ENCODE measurements at places on chromosomes 5 and 9.

- DNase-seq: no peak
These were observed 264.3 kb upstream of the KCNN2 start for GRCh38 chr5:114097570-114097969.

DNA sequence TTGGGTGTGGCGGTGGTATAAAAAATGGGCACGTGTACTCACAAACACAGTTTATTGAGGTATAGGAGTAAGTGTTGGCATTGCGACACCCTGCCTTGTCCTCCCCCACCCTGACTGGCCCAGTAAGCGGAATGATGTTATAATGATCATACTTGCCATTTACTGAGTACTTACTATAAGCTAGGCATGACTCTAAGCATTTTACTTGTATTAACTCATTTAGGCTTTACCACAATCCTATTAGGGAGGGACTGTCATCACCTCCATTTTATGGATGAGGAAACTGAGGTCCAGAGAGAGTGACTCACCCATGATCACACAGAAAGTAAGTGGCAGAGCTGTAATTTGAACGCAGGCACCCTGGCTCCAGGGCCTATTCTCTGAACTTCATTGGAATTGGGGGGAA, 2.3 kb downstream of the SMIM3 start:
- DNase-seq: no peak

DNA sequence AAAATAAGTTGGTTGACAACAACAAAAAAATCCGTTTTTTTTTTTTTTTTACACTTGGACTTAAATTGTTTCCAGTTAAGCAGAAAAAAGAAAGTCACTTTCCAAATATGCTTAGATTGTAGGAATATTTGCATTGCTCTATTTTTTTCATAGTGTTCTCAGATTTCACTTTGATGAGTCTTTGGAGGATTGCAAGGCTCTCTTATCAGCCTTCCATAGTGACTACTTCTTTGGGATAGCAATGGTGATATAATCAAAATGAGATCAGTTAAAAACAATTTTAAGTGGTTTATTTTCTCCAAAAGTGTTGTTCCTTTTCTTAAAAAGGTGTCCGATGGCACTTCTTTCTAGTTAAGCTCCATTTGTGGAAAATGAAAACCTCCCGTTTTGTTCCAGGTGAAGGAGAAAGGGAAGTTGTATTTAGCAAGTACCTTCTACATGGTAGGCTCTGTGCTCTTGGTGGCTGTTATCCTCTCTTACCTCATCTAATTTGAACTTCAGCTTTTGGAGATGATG, 3.9 kb downstream of the RASGRF2 start:
- DNase-seq: no peak

DNA sequence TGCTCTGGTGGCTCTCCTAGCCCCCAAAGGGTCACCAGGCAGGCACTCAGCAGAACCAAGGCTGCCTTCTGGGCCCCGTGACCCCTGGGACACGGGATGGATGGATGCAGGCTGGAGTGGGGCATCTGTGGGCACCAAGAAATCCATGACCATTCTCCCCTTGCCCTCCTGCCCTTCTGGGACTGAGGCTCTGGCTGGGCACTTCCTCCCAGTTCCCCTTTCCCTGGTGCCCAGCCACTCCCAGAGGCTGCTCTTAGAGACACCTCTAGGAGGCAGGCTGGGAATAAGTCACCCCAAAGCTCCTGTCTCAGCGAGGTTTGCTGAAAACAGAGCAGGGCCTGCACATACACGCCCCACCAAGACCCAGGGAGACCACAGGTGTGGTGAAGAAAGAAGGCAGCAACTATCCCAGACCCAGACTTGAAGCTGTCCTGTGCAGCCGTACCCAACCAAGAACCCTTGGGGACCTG, 943 bp downstream of the STING1 start:
- DNase-seq: no peak

DNA sequence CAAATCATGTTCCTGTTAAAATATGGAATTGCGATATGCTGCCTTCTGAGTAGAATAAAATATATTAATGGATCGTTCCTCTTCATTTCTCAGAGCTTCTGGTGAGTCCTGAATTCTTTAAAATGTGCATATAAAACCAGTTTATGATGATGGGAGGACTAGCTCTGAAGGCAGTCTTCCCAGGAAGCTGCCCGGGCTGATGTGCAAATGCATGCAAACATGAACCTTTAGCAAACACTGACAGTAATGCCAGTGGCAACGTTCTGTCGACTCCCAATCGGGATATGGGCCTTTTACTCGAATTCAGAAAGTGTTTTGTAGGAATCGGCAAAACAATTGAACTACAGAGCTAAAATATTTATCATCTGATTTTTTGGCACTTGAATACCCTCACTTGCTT, 93.6 kb downstream of the TLE4 start:
- no peak for DNase-seq

GRCh38 chr5:179417016-179417415, 71.8 kb upstream of the ADAMTS2 start:
- DNase-seq: no peak

- DNase-seq: no peak
These were observed 17.7 kb upstream of the ANGPTL2 start for GRCh38 chr9:127140181-127140580.

GRCh38 chr9:94837404-94837803, 110.9 kb downstream of the AOPEP start:
- no peak for DNase-seq

- no peak for DNase-seq
These were observed 19.2 kb downstream of the TNPO1 start for GRCh38 chr5:72835633-72836032.

DNA sequence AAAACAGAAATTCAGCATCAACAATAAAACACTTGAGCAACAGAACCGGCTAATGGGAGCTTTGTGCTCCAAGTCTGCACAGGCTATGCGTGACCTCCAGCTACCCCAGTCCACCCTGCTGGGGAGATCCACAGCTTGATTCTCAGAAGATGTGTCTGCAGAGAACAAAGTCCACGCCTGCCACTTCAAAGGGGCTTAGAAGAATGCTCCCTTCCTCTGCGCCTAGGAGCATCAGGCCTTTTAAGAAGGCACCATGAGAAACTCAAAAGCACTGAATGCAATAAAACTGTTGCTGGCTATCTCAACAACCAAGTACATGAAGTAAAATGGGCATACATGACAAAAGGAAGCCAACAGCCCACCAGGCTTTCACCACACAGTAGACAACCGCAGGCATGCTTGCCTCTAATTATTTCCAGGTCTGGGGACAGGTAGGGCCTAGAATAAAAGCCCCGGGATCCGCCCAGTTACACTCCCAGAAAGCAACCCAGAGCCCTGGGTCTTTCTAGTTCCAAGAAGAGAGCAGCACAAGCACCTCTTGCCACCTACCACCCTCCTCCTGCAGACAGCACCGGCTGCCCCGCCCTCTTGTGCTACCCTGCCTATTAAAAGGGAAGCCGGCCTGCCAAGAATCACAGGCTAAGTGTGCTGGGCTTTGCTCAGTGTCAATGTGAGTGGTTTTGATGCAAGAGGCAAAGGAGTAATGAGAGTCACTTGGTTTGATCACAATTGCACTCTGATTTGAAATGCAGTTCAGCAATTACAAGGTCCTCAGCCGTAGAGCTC, 123.2 kb downstream of the SPOCK1 start:
- DNase-seq: no peak

DNA sequence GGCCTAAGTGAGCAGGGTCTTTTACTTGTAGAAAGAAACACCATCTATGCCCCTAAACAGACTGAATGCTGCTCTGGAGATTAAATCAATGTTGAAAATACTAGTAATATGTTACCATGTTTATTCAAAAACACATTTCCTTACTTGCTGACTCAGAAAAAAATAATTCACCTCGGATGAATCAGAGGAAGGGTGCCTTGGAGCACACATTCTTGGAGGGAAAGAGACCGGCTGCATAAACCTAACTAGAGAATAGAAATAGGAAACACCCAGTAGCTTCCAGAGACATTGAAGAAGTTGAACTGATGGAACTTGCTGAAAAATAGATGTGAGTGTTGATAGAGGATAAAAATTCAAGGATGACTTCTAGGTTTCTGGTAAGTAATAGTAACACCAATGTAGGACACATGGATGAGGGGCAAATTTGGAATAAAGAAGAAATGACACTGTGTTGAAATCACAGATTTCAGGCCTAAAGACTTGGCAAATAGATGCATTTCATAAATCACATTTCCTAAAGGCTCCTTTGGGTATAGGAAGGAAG, 76.9 kb upstream of the MINAR2 start:
- no peak for DNase-seq

GRCh38 chr9:89391585-89391984, 73.3 kb downstream of the SECISBP2 start:
- DNase-seq: no peak

DNA sequence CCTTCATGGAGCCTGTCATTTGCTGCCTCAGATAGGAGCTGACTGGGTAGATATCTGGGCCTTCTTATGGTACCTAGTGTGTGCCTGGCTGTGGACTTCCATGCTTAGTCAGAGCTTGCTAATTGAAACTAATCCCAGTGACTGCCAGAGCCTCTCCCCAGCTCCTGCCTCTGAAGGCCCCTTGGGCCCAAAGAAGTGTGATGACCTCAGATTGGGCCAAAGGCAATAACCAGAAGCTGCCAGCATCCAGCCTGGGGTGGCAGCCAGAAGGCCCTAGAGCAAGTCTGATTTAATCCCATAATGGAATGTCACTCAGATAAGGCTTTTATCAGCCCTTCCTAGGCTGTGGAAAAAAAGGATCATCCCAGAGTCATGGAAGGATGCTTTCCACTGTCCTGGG, 17.1 kb upstream of the CDC23 start:
- no peak for DNase-seq

- no peak for DNase-seq
These were observed 200.8 kb upstream of the ST8SIA4 start for GRCh38 chr5:101103874-101104273.

DNA sequence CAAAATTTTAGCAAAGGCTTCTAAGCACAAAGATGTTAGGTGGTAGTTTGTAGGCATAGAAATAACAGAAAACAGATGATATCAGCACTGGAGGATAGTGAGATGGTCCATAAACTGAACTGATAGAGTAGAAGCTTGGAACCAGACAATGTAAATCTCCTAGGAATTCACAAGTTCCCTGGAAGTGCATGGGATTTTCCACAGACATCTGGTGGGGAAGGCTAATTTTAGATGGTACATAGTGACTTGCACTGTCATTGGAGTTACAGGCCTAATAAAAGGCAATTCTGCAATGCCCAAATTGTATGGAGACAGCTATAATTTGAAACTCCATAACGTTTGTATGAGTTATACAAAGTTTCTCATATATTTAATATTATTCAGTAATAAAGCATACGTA, 653.0 kb upstream of the MEF2C start:
- no peak for DNase-seq

GRCh38 chr9:6656614-6657300, 11.2 kb upstream of the GLDC start:
- DNase-seq: no peak

GRCh38 chr5:58341476-58341875, 118.4 kb downstream of the PLK2 start:
- no peak for DNase-seq

DNA sequence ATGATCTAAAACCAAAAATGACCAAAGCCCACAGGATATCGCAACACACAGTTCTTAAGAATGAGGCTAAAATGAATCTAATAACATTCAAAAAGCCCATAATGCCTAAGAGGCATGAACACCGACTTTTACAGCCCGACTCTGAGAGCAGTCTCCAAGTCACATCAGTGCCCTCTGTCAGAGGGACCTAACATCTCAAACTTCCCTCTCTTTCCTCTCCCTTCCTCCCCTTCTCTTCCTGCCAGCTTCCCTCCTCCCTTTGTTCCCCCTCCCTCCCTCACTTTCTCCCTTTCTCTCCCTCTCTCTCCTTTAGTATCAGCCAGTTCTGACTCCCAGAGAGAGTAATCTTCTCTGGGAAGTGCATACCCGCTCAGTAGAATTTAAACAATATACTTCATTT, 154.4 kb downstream of the GLIS3 start:
- no peak for DNase-seq

- no peak for DNase-seq
These were observed 152.6 kb upstream of the FST start for GRCh38 chr5:53327811-53328334.

DNA sequence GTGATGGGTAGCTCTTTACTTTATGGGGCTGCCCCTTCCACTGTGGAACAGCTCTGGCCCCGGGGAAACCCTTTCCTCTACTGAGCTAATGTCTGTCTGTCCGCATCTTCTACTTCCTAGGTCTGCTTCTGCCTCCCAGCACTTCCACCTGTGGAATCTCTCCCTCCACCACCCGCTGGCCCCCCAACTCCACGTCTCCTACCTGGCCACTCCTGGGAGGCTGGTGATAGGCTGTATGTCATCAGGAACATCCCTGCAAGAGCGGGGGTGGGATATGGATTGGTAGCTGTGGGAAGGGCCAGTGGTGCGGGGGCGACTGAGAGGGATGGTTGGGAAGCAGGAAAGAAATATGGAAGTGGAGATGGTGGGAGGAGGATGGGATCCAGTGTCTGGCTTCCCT, 9.2 kb downstream of the ALAD start:
- DNase-seq: no peak

DNA sequence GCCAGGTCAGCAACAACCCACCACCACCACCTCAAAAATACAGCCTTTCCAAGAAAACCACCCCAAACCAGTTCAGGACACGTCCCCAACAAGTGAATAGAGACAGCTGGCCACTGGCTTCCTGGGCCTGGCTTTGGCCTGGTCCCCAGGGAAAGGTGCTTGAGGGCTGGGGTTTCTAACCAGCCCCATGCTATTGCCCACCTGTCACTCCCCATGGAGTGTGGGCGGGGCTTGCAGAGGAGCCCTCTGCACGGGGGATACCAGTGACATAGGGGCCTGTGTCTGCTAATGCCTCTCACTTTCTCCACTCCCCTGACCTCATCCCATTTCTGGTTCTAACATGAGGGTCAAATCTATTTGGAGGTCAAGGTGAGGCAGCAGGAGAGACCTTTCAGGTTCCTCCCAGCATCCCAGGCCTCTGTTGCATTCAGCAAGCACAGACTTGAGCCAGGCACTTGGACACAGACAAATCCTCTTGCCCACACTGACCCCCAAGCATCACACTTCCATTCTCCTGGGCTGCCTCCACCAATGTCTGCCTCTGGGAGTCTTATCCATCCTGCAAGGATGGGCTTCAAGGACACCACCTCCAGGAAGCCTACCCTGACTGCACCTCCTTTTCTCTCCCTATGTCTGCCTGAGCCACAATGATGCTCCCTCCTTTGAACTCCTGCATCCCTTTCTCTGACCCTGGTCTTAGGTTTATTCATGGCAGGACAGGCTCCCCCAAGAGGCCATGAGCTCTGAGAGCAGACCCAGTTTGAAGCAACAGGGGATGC, 16.1 kb upstream of the TTLL11 start:
- no peak for DNase-seq

GRCh38 chr5:32450952-32451351, 6.4 kb upstream of the ZFR start:
- DNase-seq: no peak

DNA sequence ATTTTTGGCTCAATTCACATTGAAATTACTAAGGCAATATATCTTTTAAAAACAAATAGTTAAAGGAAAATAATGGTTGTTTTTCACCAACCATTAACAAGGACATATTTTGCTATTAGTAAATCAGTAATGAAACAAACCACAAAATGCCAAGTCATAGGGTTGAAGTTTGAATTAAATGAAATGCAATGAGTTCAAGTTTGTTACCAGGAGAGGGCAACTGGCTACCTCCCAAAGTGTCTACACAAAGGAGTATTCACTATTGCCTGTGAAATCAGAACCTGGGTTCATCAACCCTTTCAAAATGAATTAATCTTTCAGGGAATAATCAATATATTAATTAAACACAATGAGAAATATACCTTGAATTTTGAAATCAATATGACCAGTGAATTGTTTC, 138.4 kb upstream of the DMRTA1 start:
- DNase-seq: no peak
